ENCODE measurements at places on chromosomes 4 and X. TPM values are rescaled to one million over a fixed set of nuclear protein-coding genes. Genes with fewer than 3 reads are reported as not detected.

Gene VCX3A
- total RNA-seq, result not detected

Gene HNRNPH2
- 75.5 TPM for total RNA-seq

Gene DCAF16
- total RNA-seq, result 50.5 TPM

Gene SPANXB1
- not detected for total RNA-seq

Gene PAGE2
- not detected for total RNA-seq

Gene AKAP4
- not detected for total RNA-seq

Gene CTAG1A
- not detected for total RNA-seq

Gene ADH1A
- not detected for total RNA-seq

Gene CSAG2
- not detected for total RNA-seq

Gene ZMAT1
- 10.2 TPM for total RNA-seq

Gene IBSP
- 0.21 TPM for total RNA-seq

Gene TMEM255A
- total RNA-seq, result 0.21 TPM

Gene KLF8
- 3.0 TPM for total RNA-seq

Gene XPNPEP2
- 0.31 TPM for total RNA-seq

Gene HERC6
- 13.6 TPM for total RNA-seq

Gene ADH1B
- total RNA-seq, result not detected

Gene CCDC158
- total RNA-seq, result not detected

Gene EDNRA
- under 0.01 TPM for total RNA-seq

Gene MAB21L2
- total RNA-seq, result not detected

Gene PRDM8
- 4.8 TPM for total RNA-seq

Gene MAGEA2B
- total RNA-seq, result 0.10 TPM

Gene CSN1S1
- total RNA-seq, result not detected

Gene SORCS2
- 0.10 TPM for total RNA-seq

Gene INTU
- total RNA-seq, result 0.10 TPM

Gene DRD5
- total RNA-seq, result not detected

Gene DUSP21
- total RNA-seq, result not detected

Gene CT45A10
- not detected for total RNA-seq

Gene ANXA10
- total RNA-seq, result not detected

Gene SATL1
- total RNA-seq, result not detected

Gene CLDN2
- not detected for total RNA-seq

Gene GBA3
- 0.10 TPM for total RNA-seq

Gene AFM
- not detected for total RNA-seq

Gene PABPC1L2A
- total RNA-seq, result not detected

Measured in mononuclear cell (primary cell).